Activated naive CD4-positive, alpha-beta T cell treated with anti-CD3 and anti-CD28 coated beads for 36 hours (primary cell): ENCODE measurements at places on chromosomes 6 and 20.
A peak's percentile ranks its signal among the peaks of the same experiment; 100 is the strongest.

- DNase-seq: no peak
These were observed 48.3 kb downstream of the AKAP7 start for GRCh38 chr6:131183427-131184095.

GRCh38 chr20:20731000-20731944 is 18.8 kb upstream of the RALGAPA2 start:
- DNase-seq: no peak

DNA sequence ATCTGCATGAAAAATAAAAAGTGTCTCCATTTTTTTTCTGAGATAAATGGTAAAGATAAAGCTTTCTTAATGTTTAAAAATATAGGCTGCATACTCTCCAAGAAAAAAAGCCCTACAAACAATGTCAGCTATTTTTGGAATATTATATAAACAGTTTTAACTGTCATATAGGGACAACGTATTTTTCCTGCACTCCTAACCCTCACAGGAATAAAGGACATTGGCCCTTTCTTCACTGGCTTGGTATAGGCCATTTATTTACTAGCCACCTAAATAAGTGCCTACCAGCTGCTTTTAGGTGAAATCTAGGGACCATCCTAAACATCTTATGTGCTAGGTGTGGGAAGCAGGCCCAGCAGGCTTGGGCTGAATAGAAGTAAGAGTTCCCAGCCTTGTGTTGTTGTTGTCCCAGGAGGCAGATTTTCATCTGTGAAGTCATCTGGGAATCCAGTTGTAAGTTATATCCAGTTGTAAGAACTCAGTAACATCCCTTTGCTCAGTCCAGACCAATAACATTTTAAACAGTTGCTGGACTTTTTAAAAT is 21.3 kb downstream of the FOXO3 start:
- DNase-seq: no peak

GRCh38 chr6:146286961-146287360 is 256.7 kb upstream of the RAB32 start:
- DNase-seq: no peak

DNA sequence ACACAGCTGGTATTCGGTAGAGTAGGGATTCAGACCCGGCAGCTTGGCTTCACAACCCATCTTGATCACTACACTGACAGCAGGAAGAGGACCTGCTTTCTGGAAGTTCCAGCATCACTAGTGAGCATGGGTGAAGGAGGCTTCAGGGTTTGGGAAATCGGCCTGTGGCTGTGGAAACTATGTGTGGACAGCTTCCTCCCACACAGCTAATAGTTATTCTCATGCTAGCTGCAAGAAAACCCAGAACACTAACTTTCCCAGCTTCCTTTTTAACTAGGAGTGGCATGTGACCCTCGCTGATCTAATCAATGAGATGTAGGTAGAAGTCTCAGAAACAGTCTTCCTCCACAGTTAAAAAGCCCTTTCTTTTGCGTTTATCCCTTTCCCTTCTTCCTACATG is 36.3 kb upstream of the SIRPA start:
- no peak for DNase-seq

- DNase-seq: peak; percentile 21
These were observed 15.0 kb upstream of the IFNGR1 start for GRCh38 chr6:137233911-137234863.

DNA sequence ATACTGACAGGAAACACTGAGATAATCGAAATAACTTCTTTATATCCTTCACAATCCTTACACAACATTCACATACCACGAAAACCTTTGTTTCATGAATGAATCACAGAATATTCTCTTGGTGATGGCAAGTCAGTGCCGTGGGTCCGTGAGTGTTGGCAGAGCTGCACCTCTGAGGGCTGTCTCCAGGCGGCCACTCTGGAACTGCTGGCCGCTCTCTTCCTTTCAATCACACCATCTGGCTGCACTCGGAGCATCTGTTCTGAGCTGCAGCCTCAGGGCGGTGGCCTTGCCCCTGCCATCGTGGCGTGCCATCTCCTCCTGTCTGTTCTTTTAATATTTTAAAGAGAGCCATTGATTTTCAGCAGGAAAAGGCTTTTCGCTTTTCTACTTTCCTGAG is 129.4 kb upstream of the AFDN start:
- no peak for DNase-seq

DNA sequence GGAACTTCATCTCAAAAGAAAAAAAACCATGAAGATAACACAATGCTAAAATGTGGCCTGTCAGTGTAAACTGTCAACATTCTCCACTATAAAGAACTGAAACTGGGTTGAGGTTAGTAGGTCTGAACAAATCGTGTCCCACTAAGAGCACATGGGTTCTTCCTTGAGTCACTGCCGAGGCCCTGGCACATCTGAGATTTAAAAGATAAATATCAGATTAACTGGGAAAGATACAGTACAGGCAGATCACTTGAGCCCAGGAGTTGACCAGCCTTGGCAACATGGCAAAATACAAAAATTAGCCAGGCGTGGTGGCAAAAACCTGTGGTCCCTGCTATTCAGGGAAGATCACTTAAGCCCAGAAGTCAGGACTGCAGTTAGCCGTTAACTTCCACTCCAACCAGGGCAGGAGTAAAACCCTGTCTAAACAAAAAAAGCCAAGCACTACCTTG is 5.6 kb downstream of the EEF1A1 start:
- DNase-seq: no peak

DNA sequence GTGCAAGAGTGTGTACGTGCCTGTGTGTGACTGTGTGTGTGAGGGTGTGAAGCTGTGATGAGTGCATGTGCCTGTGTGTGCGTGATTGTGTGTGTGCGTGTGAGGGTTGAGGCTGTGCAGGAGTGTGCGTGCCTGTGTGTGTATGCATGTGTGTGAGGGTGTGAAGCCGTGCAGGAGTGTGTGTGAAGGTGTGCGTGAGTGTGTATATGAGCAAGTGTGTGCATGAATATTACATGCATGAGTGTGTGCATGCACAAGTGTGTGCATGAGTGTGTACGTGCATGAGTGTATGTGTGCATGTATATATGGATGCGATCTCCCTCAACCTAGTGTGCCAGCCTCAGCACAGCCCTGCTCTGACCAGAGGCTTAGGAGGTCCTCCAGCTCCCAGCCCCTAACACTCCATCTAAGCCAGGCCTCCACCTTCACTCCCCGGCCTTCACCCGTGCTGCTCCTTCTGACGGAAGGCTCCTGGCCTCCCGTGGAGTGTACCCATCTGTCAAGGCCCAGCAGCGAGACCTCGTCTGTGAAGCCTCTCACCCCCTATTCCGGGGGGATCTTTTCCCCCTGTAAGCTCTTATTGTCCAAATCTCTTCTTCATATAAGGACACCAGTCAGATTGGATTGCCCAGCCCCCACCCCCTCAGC is 19.9 kb upstream of the PHACTR3 start:
- DNase-seq: no peak

DNA sequence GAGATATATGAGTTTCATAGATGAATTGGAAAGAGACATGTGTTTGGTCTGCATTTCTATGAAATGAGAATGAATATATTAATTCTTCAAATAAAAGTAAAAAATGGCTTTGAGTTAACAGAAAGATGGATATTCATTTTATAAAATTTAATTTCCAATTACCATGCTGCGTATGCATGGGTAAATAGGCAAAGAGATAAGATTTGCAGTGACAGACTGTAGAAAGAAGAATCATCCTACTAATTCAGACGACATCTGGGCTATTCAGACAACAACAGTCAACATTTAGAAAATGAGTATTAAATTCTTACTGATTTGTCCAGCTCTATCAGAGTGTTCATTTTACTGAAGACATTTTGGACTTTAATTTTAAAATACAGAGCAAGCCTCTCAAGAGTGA is 602.2 kb upstream of the NRSN1 start:
- DNase-seq: no peak

DNA sequence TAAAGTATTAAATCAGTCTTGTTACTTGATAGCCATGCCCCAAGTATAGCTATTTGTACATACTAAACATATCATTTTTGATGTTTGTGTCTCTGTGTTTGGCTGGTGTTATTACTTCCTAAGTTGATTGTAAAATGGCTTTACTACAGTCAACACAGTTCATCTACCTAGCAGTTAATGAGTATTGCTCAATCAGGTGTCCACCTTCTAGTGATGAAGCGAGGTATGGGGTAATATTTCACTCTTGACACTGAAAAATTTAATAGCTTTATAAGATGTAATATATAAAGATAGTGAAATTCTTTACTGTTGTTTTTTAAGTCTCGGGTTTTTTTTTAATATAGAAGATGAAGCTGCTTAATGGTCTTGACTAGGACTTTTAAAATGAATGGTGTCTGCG is 18.9 kb downstream of the TMEM14A start:
- no peak for DNase-seq

DNA sequence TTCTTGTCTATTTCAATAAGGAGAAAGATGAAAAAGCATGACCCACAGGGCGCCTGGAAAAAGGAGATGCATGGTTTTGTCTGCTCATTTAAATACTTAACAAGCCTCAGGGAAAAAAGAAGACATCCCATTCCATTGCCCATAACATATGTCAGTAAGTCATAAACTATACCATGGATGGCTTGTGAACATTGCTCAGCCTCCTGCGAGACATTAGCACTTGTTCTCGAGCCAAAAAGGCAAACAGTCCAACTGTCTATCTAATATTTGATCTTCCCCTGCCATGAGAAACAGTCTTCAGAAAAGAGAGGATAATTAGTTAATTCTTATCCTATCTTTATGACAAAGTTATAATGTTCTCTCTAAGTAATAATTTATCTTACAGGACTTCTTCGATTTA is 527.4 kb downstream of the HACE1 start:
- DNase-seq: no peak

DNA sequence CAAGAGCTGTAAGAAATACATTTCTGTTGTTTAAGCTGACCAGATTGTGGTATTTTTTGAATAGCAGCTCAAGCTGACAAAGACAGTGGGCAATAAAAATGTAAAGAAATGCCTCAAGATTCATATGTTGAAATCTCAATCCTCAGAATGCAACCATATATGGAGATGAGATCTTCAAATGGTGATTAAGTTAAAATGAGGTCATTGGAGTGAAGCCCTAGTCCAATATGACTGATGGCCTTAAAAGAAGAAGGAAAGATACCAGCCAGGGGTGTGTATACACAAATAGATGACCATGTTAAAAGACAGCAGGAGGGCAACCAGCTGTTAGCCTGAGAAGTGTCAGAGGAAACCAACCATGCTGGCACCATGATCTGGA is 7.1 kb upstream of the DDO start:
- DNase-seq: no peak

DNA sequence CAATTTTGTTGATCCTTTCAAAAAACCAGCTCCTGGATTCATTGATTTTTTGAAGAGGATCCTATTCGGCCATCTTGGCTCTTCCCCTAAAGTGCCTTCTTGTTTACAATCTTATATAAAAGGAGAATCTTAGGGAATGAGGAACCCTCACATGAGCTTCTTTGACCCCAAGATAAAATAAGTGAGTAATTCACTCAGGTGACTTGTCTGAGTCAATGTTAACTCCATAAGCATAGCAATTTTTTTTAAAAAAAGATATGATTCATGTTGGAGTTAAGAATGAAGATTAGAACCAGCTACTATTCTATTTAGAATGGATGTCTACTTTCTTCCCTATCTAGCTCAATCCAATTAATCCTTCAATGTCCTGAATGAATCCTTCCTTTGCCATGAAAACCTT is 21.0 kb downstream of the WASF1 start:
- DNase-seq: no peak

- no peak for DNase-seq
These were observed 280.1 kb upstream of the RGS17 start for GRCh38 chr6:153411070-153411648.

DNA sequence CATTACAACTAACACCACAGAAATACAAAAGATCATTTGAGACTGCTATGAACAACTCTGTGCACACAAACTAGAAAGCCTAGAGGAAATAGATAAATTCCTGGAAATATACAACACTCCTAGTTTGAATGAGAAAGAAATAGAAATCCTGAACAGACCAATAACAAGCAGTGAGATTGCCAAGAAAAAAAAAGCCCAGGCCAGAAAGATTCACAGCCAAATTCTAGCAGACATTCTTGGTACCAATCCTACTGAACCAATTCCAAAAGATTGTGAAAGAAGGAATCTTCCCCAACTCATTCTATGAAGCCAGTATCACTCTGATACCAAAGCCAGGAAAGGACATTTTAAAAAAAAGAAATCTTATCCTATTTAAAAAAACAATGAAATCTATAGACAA is 7.0 kb upstream of the CDK19 start:
- DNase-seq: no peak

DNA sequence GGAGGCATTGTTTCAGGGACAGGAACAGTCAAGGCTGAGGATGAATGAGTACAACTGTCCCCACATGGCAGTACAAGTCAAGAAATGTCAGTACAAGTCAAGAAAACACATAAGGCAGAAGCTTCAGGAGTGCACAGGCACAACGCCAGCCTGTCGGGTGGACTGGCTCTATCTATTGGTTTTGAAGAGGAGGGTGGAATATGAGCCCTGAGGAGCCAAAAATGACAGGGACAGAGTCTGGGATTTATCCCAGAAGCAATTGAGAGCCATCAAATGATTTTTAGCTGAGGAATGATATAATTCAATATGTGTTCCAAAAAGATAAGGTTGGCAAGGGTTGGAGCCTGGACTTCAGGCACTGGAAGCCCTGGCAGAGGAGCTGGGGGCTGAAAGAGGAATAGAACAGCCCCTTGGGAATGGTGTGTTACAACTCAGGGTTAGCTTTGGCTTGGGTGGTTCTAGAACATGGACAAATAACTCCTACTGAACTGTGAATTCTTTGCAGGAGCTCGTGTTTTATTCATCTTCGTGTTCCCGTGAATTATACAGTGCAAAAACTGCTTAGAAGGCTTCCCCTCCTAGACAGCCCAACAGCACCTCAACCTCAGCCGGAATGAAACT is 425.7 kb upstream of the ARID1B start:
- DNase-seq: no peak

- no peak for DNase-seq
These were observed 272.0 kb downstream of the SMOC2 start for GRCh38 chr6:168712993-168713392.

GRCh38 chr6:133701633-133702331 is 187.1 kb upstream of the TCF21 start:
- no peak for DNase-seq

- DNase-seq: no peak
These were observed 179.7 kb downstream of the ADGRG6 start for GRCh38 chr6:142481466-142481865.

- no peak for DNase-seq
These were observed 46.2 kb upstream of the ADIG start for GRCh38 chr20:38534756-38535155.

- DNase-seq: no peak
These were observed 11.2 kb downstream of the BCL2L1 start for GRCh38 chr20:31711179-31712111.
